Activated T-cell treated with anti-CD3 and anti-CD28 coated beads, Interleukin-2, amount 50 U/mL, for 72 hours (primary cell): ENCODE measurements at places on chromosomes 2 and 18. TPM values are rescaled to one million over a fixed set of nuclear protein-coding genes. Genes with fewer than 3 reads are reported as not detected.

FAM110C gene
- total RNA-seq: 2.0 TPM

ATP8B1 gene
- not detected for total RNA-seq

COLEC11 gene
- total RNA-seq: 0.21 TPM

VWC2L gene
- not detected for total RNA-seq

HOXD10 gene
- not detected for total RNA-seq

INHA gene
- total RNA-seq: not detected

GTF3C2 gene
- total RNA-seq: 56.6 TPM

NEURL3 gene
- 5.3 TPM for total RNA-seq

KIF5C gene
- total RNA-seq: 23.9 TPM

CRIM1 gene
- 3.3 TPM for total RNA-seq

HOXD11 gene
- total RNA-seq: not detected

GRCh38 chr2:144876013-144876412 lies 356.1 kb upstream of the ZEB2 start:
- H3K27ac ChIP-seq: no peak overlapping the region
- H3K4me1 ChIP-seq: no peaks in the 10 kb centered on the region
- H3K27me3 ChIP-seq: no peaks in the 10 kb centered on the region
- DNase-seq: no peak

- peaks cover 6% of the 10 kb centered on the region for H3K36me3 ChIP-seq
- no peaks in the 10 kb centered on the region for H3K4me1 ChIP-seq
- H3K4me3 ChIP-seq: no peak overlapping the region
- H3K27me3 ChIP-seq: no peaks in the 10 kb centered on the region
These were observed 97.2 kb downstream of the AGPS start for GRCh38 chr2:177489719-177490301.

GRCh38 chr18:36128530-36128870 lies 640 bp downstream of the SLC39A6 start:
- DNase-seq: no peak
- peak overlapping the region; percentile 94 for H3K4me3 ChIP-seq
- H3K36me3 ChIP-seq: peaks cover 25% of the 10 kb centered on the region
- no peaks in the 10 kb centered on the region for H3K27me3 ChIP-seq
- peaks cover 72% of the 10 kb centered on the region for H3K4me1 ChIP-seq
- H3K27ac ChIP-seq: peak overlapping the region; percentile 83

DNA sequence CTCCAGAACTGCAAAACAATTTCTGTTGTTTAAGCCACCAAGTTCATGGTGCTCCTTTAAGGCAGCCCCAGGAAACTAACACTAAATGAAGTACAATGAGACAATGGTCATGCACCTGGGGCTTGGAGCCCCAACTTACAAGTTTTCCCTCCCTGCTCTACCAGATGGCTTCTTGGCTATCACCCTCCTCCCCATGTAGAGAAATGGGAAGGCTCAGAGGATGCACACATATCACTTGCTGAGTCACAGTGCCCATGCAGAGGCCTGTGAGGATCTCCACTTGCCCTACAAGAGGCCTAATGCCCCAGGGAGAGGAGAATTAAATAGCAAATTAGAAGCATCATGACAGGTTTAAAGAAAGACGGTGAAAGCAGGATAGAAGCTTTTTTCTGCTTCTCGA lies 270.9 kb downstream of the TTC32 start:
- peaks cover 9% of the 10 kb centered on the region for H3K27me3 ChIP-seq
- no peak overlapping the region for H3K4me3 ChIP-seq
- H3K36me3 ChIP-seq: peaks cover 4% of the 10 kb centered on the region
- H3K4me1 ChIP-seq: no peaks in the 10 kb centered on the region
- no peak for DNase-seq

- DNase-seq: peak; percentile 69
- H3K27ac ChIP-seq: peak overlapping the region; percentile 94
- H3K4me1 ChIP-seq: peaks cover 50% of the 10 kb centered on the region
- H3K27me3 ChIP-seq: no peaks in the 10 kb centered on the region
- peaks cover 3% of the 10 kb centered on the region for H3K36me3 ChIP-seq
These were observed 431 bp downstream of the FAM98A start for GRCh38 chr2:33598561-33599174.

GRCh38 chr2:172481507-172482262 lies 54.3 kb downstream of the ITGA6 start:
- H3K4me3 ChIP-seq: peak overlapping the region; percentile 56
- H3K4me1 ChIP-seq: peaks cover 53% of the 10 kb centered on the region
- H3K36me3 ChIP-seq: peaks cover 2% of the 10 kb centered on the region
- no peaks in the 10 kb centered on the region for H3K27me3 ChIP-seq
- no peak for DNase-seq

GRCh38 chr2:200716386-200716785 lies 95.3 kb upstream of the BZW1 start:
- no peak for DNase-seq
- peaks cover 5% of the 10 kb centered on the region for H3K27me3 ChIP-seq
- H3K4me1 ChIP-seq: peaks cover 38% of the 10 kb centered on the region
- H3K4me3 ChIP-seq: no peak overlapping the region

DNA sequence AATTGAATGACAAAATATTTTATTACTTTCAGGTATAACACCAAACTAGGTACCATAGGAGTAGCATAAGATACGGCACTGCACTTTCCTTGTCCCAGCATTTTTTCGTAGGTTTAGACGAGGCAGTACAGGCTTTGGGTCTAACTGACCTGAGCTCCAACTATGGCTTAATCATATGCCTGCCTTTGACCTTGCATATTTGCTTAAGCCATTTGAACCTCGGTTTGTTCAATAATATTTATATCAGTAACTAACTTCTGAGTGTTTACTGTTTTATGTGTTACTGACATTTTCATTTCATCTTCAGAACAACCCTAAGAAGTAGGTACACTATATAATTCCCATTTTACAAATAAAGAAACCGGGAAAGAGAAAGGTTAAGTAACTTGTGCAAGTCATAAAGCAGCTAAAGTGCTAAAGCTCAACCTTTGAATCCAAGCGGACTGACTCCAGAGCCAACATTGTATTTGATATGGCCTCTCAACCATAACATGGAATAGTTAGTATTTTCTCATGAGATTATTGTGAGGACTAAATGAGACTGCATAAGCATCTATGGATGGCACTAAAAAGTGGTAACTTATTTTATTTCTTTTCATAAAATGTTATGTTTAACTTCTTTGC lies 104.0 kb downstream of the R3HDM1 start:
- no peak overlapping the region for H3K4me3 ChIP-seq
- H3K27ac ChIP-seq: no peak overlapping the region
- no peaks in the 10 kb centered on the region for H3K27me3 ChIP-seq
- H3K4me1 ChIP-seq: peaks cover 12% of the 10 kb centered on the region

GRCh38 chr18:9516437-9517064 lies 41.2 kb downstream of the RALBP1 start:
- H3K4me1 ChIP-seq: no peaks in the 10 kb centered on the region
- H3K36me3 ChIP-seq: no peaks in the 10 kb centered on the region
- no peak overlapping the region for H3K4me3 ChIP-seq

DNA sequence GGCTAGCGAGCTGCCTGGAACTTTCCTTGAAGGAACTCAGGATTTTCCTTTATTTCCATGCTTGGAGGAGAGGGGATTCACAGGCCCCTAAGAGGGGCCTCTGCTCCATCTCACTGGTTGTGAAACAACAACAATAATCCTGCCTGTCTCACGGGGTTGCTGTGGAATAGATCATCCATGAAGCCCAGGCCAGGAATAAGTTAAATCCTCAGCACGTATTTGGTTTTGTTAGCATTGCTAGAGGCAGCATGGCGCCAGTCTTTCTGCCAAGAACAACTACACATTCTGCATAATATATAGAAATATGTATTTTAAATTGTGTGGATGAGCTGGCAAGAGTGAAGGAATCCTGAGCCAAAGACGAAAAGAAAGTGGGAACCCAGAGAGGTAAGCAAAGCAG lies 80.8 kb upstream of the L3MBTL4 start:
- H3K27ac ChIP-seq: no peak overlapping the region
- no peaks in the 10 kb centered on the region for H3K27me3 ChIP-seq
- H3K4me1 ChIP-seq: no peaks in the 10 kb centered on the region

DNA sequence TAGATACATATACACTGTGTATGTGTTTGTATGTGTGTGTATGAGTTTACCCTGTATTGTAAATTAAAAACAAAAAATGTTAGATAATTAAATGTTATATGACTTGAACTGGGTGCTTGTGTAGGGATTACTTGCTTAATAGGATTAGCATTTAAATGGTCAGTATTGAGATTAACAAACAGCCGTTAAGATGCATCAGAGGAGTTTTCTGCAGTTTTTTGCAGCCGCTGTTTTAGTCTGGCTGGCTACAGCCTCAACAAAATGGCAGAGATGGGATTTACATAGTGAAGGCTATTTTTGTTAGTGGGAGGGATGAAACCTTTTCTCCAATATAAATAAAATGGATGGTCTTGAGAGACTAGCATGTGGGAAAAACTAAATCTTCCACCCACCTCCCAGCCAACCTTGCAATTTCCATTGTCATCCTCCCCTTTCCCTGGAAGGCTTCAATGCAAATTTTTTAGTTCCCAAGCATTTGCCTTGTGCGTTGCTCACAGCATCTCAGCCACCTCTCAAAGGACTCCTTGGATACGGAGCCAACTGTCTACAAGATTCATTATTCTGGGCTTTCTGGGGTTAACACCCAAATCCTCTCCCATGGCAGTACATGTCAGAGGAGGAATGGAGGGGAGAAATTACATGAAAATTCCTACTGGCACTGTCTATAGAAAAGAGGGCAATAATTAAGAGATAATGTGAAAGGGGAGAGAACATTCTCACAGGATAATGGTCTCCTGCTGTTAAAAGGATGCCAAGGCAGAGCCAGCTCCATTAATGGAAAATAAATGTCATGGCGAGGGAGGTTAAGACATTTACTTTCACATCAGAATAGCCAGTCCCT lies 351.9 kb downstream of the CDH2 start:
- H3K27me3 ChIP-seq: no peaks in the 10 kb centered on the region
- H3K36me3 ChIP-seq: no peaks in the 10 kb centered on the region
- H3K27ac ChIP-seq: no peak overlapping the region
- no peak for DNase-seq
- H3K4me1 ChIP-seq: no peaks in the 10 kb centered on the region
- H3K4me3 ChIP-seq: no peak overlapping the region

DNA sequence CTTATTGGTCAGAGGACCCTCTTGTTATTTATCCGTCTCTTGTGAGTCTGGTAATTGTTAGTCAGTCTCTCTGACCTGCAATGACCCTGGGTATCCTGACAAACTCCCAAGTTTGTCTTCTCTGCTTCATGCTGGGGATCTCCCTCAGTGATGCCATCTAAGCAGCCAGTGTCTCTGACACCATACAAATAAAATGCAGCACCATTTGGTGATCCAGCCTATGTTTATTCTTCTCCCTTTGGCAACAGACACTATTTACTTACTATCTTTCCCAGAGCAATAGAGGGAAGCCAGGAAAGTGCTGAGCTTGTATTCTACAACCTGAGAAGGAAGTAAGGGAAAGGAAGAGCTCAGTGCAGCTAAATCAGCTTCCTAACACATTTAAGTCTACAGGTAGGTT lies 15.9 kb downstream of the SERPINE2 start:
- DNase-seq: no peak
- H3K4me1 ChIP-seq: peaks cover 73% of the 10 kb centered on the region
- no peaks in the 10 kb centered on the region for H3K27me3 ChIP-seq
- H3K4me3 ChIP-seq: peak overlapping the region; percentile 36

- H3K27me3 ChIP-seq: no peaks in the 10 kb centered on the region
- H3K36me3 ChIP-seq: no peaks in the 10 kb centered on the region
- no peak for DNase-seq
- H3K27ac ChIP-seq: no peak overlapping the region
These were observed 384.7 kb downstream of the PTH2R start for GRCh38 chr2:208791257-208791656.

GRCh38 chr2:30421604-30422443 lies 25.2 kb upstream of the LCLAT1 start:
- peaks cover 61% of the 10 kb centered on the region for H3K4me1 ChIP-seq
- H3K4me3 ChIP-seq: peak overlapping the region; percentile 90
- H3K27ac ChIP-seq: peak overlapping the region; percentile 98
- H3K36me3 ChIP-seq: peaks cover 1% of the 10 kb centered on the region
- H3K27me3 ChIP-seq: no peaks in the 10 kb centered on the region

GRCh38 chr18:32937597-32937996 lies 164.8 kb upstream of the KLHL14 start:
- no peak for DNase-seq
- no peaks in the 10 kb centered on the region for H3K27me3 ChIP-seq
- H3K36me3 ChIP-seq: no peaks in the 10 kb centered on the region
- H3K4me3 ChIP-seq: no peak overlapping the region
- no peak overlapping the region for H3K27ac ChIP-seq

DNA sequence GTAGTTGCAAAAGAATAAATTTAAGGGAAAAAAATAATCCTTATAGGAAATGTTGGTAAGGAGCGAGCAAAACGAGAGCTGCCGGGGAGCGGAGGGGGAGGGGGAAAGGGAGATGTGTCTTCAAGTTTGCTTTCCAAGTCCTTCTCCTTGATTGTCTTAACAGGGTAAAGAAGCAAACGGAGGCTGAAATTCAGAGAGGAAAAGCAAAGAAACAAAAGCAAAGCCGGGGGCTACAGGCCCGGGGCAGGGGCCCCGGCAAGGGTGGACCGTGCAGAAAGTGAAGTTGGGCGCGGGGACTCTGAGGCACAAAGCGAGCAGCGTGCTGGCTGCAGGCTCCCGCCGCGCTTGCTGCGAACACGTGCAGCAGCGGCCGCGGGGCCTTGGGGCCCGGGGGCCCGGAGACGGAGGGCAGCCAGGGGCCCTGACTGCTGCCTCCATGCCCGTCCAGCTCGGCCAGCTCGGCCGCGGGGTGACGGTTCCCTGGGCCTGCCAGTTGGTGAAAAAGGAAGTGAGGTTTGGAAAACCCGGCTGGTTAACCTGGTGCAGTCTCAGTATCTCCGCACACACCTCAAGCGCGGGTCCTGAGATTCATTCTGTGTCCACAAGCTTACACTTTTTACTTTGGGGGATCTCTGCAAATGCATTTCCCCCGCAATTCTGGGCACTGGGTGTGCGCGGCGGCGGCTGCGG lies 4.1 kb downstream of the BCL11A start:
- H3K27me3 ChIP-seq: peaks cover 75% of the 10 kb centered on the region
- peaks cover 2% of the 10 kb centered on the region for H3K36me3 ChIP-seq
- peaks cover 24% of the 10 kb centered on the region for H3K4me1 ChIP-seq
- no peak overlapping the region for H3K27ac ChIP-seq
- H3K4me3 ChIP-seq: peak overlapping the region; percentile 89
- DNase-seq: no peak

GRCh38 chr2:161576421-161576820 lies 47.8 kb upstream of the SLC4A10 start:
- H3K27ac ChIP-seq: no peak overlapping the region
- no peaks in the 10 kb centered on the region for H3K36me3 ChIP-seq

GRCh38 chr2:74835831-74836674 lies 2.1 kb downstream of the HK2 start:
- no peaks in the 10 kb centered on the region for H3K27me3 ChIP-seq
- no peak for DNase-seq
- H3K27ac ChIP-seq: peak overlapping the region; percentile 69
- H3K4me1 ChIP-seq: peaks cover 78% of the 10 kb centered on the region
- H3K36me3 ChIP-seq: peaks cover 4% of the 10 kb centered on the region

GRCh38 chr2:30692829-30693275 lies 114.4 kb downstream of the CAPN13 start:
- no peak overlapping the region for H3K4me3 ChIP-seq
- DNase-seq: no peak
- no peak overlapping the region for H3K27ac ChIP-seq
- H3K4me1 ChIP-seq: no peaks in the 10 kb centered on the region

- no peak overlapping the region for H3K27ac ChIP-seq
- no peak for DNase-seq
- H3K4me3 ChIP-seq: no peak overlapping the region
- H3K27me3 ChIP-seq: peaks cover 9% of the 10 kb centered on the region
These were observed 38.4 kb downstream of the C1QL2 start for GRCh38 chr2:119119999-119120756.

- no peaks in the 10 kb centered on the region for H3K4me1 ChIP-seq
- H3K36me3 ChIP-seq: peaks cover 3% of the 10 kb centered on the region
- DNase-seq: no peak
These were observed 1.2 kb upstream of the GPR39 start for GRCh38 chr2:132415256-132415914.
